ENCODE measurements at places on chromosomes 7 and 10. TPM values are rescaled to one million over a fixed set of nuclear protein-coding genes. Genes with fewer than 3 reads are reported as not detected.

DNA sequence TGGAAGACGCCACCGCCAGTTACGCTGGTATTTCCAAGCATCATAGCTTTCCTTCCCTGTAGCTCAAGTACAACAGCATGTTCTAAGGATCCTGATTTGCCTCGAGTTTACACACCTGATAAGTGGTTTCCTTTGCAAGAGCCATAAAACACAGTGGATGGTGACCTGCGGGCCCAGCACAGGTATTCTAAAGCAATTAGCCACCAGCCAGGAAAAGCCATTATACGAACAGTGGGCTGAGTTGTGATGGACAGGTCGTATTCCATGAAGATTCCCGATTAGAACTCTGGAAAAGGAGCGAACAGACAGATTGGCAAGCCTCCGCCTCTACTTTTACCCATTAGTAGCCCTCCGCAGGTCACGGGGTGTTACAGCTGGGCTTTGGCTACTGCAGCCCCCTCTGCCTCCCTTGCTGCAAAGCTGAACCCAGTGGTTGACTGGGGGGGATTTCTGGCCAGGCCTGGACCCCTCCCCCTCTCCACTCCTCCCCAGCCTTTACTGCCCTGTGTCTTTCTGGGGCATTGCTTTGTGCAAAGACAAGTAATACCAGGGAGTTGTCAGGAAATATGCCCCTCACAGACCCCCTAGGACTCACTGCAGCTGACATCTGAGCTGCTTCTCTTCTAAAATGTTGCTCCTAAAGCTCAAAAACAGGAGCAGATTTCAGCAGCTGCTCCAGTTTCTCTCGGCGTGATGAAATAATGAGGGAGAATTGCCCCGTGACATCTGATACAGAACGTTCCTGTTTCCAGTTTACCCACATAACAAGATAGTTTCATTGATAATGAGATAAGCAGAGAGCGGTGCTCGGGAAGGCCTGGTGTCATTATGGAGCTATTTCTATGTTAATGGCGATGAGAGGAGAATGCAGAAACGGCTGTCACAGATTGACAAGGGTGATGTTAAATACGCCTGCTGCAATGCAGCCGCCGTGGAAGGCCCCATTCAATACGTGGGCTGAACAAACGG lies 214.4 kb downstream of the CCSER2 start:
- no peak overlapping the region for H3K4me3 ChIP-seq
- H3K27me3 ChIP-seq, result peaks cover 61% of the 10 kb centered on the region
- no peak for DNase-seq
- peaks cover 13% of the 10 kb centered on the region for H3K4me1 ChIP-seq

NUDCD3 gene
- 107 TPM for total RNA-seq

DNA sequence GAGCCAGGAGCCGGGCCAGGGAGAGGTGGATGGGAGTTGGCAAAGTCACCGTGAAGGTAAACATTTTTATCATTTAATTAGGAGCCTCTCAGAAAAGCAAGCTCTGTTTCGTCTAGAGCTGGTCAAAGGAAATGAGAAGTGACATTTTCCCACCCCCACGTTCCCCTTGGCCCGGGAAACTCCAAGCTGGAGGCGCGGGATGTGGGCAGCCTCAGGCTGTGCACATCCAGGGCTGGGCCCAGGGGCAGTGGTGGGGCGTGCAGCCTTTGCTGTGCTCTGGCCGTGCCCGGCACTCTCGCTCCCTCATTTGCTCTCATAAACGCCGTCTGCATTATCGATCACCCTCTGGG lies 135.6 kb upstream of the RET start:
- H3K27ac ChIP-seq, result no peak overlapping the region
- no peak for DNase-seq
- no peaks in the 10 kb centered on the region for H3K36me3 ChIP-seq

TMEM60 gene
- 8.2 TPM for total RNA-seq

DNA sequence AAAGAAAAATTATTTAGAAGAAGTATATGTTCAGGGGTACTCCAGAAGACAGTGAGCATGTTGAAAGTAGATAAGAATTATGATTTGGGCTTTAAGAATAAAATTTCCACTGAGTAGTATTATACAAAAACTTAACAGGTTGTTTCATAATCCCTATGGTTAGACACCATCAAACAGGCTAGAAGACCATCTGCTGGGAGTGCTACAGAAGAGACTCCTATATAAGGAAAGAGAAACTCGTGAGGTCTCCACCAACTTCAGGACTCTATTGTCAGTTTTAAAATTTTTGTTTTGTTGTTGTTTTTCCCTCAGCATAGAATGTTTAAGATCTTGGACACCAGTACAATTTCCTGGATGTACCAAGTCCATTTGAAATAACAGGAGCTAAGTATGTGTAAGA lies 13.1 kb downstream of the DNAJC1 start:
- no peaks in the 10 kb centered on the region for H3K27me3 ChIP-seq
- H3K4me1 ChIP-seq, result peaks cover 21% of the 10 kb centered on the region
- H3K4me3 ChIP-seq, result no peak overlapping the region
- no peaks in the 10 kb centered on the region for H3K36me3 ChIP-seq

GRCh38 chr7:31007634-31008033 lies 43.9 kb downstream of the GHRHR start:
- no peak for DNase-seq
- no peaks in the 10 kb centered on the region for H3K36me3 ChIP-seq
- H3K4me1 ChIP-seq, result no peaks in the 10 kb centered on the region
- H3K4me3 ChIP-seq, result no peak overlapping the region
- H3K27ac ChIP-seq, result peak overlapping the region; percentile 51

ANK3 gene
- 179 TPM for total RNA-seq
